ENCODE measurements at places on chromosomes 5 and 9.

DNA sequence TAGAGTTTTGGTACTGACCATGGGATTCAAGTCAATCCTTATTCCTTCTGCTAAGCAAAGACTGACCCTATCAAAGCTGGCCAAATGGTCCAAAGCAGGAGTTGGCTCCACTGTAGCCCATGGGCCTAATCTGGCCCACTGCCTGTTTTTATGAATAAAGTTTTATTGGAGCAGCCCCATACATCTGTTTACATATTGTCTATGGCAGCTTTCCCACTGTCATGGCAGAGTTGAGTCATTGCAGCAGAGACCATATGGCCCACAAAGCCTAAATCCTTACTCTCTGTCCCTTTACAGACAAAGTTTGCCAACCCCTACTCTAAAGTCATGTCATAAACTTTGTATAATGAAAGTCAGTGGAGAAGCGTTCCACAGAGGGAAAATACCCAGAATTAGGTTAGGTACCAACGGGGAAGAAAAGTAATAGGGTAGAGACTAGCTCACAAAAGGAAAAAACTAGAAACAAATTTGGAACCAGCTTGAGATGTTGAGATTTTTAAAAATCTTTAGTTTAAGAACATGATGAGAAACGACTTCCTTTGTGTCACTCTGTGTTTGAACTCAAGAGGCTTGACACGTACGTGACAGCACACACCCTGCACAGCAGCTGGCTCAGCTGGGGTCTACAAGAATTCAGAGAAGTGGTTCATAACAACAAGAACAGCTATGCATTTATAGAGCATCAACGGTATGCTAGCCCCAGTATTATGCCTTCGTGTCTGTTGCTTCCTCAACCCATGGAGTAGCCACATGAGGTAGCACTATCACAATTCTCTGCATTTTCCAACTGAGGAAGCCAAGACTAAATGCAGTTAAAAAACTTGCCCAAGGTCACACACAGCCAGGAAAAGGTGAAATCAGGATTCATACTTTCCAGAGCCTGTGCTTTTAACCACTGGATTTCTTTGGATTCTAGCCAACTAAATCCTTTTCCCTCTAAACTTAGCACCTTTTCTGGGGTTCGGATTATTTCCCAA lies 198.9 kb upstream of the WWC1 start:
- no peak for DNase-seq

GRCh38 chr9:22645893-22646292 lies 199.3 kb downstream of the DMRTA1 start:
- no peak for DNase-seq

DNA sequence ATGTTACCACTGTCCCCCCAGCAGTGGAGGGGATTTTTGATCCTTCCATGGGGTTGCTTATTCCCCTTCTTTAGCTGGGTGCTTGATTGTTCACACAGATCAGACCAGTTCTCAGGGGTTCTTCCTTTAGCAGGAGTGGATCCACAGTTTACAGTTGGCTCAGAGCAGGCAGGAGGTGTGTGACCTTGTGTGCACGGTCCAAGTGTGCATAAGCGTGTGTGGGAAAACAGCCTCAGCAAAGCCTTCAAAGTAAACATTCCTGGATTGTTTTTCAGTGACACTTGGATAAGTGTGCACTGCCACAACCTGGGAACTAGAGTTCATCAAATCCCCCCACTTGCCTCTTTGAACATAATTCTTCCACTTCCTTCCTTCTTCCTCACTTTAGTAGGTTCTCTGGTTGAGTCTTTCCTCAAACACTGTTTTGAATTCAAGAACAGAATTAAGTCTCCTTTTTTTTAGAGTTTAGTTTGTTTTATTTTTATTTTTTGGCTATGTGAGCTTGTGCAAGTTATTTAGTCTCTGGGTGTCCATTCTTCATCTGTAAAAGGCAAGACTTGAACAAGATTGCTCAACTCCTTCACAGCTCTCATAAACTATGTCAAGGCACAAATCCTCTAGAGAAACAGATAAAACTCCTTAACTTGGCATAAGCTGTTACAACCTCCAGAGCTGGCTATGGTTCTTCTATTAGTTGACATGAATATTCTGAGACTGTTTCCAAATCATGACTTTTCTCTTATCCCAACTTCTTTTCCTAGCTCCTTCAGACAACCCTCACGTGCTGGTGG lies 78.0 kb downstream of the OSMR start:
- DNase-seq, result no peak

DNA sequence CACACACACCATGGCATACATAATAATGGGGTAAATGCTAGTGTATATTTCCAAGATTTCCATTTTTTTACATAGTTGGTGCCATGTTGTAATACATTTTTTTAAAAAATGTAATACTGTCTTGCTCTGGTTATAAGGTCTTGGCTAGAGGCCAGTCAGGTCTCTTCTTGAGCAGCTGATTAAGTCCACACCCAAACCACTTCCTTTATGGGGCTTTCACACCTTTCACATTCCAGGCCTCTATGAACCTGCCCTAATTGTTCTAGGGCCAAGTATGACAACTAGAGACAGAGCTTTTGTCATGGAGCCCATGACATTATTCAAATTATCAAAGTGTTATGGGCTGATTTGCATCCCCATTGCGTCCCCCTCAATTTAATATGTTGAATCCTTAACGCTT lies 495.6 kb upstream of the CTNND2 start:
- no peak for DNase-seq

- DNase-seq, result no peak
Observed at GRCh38 chr9:113617550-113617949, 154.0 kb downstream of the RGS3 start.

DNA sequence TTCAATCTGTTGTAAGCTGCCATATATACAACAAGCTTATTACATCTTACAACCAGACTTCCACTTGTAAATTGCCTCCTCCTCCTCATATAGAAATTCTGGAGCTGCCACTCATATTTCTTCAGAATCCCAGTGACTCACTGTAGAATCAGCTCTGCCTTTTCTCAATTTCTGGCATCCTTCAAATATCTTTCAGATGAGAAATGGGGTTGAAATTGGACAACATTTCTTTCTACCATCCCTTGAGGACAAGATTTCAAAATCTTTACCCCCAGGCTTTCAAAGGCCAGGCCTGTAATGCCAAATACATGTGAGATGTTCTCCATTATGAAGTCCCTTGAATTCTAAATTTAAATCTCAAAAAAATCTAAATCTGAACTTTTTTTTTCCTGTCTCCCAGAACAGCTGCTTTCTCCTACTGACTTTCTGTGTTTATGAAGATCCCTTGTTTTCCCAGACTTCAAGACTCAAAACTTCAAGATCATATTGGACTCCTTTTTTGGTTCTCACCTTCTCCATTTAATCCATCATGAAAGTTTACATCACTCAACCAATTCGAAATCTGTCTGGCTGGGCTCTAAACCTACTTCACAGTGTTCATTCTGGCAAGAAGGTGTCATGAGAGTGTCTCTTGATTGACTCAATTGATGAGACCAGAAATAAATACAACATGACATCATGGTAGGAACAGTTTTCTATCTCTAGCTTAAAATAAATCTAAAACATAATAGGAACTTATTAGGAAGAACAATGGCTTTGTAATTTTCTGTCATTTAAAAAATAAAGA lies 109.8 kb downstream of the HMHB1 start:
- DNase-seq, result no peak

DNA sequence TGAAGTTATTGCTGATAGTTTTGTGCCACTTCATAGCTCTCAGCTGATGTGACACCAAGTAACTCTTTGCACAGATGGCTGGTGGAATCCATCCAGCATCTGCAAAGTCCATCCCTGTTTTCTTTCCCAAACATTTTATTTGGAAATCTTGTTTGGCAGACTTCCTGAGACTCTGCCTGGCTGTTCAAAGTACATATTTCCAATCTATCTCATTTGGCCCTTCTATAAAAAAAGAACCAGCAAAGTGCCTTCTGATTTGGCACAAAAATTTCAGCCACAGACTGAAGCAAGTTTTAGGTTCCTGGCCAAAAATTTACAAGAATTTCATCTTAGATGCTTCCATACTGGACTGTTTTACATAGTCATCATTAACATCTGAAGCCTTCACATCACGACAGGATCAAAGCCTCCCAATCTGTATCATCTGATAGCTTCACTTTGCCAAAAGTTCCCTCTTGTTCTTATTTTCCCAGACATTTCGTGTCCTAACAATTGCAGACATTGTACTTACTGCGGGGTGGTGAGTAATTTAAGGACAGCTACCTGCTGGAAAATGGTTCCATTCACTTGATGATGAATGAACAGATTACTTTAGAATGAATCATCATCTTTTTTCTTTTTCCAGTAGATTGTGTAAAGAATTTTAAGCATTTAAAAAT lies 377.3 kb downstream of the KIAA0825 start:
- no peak for DNase-seq

- DNase-seq, result no peak
Observed at GRCh38 chr9:128459011-128459410, 3.2 kb downstream of the ODF2 start.

DNA sequence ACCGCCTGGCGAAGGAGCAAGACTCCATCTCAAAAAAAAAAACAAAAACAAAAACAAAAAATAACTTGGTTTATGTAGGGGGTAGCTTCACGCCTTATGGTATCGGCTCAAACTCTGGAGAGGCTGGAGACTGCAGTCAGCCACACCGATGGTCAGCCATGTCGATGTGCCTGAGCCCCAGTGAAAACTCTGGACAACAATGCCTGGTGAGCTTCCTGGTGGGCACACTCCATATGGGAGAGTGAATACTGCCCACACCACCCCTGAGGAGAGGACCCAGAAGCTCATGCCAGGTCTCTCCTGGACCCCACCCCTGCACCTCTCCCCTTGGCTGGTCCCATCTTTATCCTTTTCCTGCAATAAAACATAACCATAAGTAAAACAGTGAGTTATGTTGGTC lies 19.6 kb downstream of the IPPK start:
- no peak for DNase-seq

DNA sequence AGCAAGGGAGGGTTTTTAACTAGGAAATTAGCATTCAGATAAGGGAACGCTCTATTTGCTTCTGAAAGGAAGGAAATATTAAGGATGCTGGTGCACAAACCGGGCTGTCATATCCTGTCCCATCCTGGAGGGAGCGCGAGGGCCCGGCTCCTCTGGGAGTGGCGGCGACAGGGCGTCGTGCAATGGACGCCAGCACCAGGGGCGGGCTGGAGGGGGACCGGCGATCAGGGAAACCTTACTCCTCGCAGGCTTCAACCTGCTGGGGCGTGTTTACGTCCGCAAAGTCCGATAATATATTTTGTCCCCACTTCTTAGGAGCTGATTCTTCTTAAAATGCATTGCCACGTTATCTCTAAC lies 197.1 kb upstream of the TBCA start:
- DNase-seq, result no peak

Measured in GM20000 (cell line).